CD4-positive, alpha-beta T cell treated with Interleukin-2 at 100 ng/mL for 4 hours (primary cell): ENCODE measurements at places on chromosomes 3 and 15.

DNA sequence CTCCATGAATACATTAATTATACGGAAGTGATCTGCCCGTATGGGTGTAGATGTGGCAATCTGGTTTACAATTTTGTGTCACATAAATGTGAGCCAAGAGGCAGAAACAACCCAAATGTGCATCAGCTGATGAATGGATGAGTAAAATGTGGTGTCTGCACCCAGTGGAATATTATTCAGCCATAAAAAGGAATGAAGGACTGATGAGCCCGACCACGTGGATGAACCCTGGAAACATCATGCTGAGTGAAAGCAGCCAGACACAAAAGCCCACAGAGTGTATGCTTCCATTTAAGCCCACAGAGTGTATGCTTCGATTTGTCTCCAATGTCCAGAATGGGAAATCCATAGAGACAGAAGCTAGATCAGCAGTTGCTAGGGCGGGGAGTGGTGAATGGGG lies 27.6 kb upstream of the FBLN2 start:
- no peak for DNase-seq

GRCh38 chr3:123626881-123627280 lies 42.0 kb upstream of the HACD2 start:
- no peak for DNase-seq

GRCh38 chr3:147843331-147843730 lies 434.2 kb downstream of the ZIC1 start:
- DNase-seq: no peak

DNA sequence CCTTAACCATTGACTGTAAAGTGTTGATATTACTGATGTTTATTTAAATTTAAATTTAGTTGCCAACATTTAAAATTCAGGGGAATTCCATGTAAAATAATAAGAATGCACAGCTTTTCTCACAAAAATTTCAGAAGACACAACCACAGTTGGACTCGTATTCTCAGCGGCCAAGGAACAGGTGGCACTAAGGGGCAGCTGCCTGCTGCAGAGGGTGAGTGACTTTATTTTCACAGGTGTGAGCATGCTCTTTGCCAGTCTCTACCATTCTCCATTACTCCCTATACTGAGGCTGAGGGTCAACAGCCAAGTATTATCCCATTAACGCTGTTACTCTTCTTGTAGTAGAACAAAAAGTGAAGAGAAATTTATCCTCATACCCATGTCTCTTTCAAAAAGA lies 92.1 kb upstream of the GADL1 start:
- DNase-seq: no peak

GRCh38 chr3:135014566-135014965 lies 219.5 kb downstream of the EPHB1 start:
- DNase-seq: no peak
